Ecto neural progenitor cell (in vitro differentiated cells): ENCODE measurements at places on chromosomes 3 and 15.
A peak's percentile ranks its signal among the peaks of the same experiment; 100 is the strongest.

GRCh38 chr3:104032283-104032682, 1334.4 kb upstream of the ALCAM start:
- DNase-seq, result no peak

GRCh38 chr3:143576568-143577270, 271.5 kb downstream of the SLC9A9 start:
- DNase-seq, result no peak

DNA sequence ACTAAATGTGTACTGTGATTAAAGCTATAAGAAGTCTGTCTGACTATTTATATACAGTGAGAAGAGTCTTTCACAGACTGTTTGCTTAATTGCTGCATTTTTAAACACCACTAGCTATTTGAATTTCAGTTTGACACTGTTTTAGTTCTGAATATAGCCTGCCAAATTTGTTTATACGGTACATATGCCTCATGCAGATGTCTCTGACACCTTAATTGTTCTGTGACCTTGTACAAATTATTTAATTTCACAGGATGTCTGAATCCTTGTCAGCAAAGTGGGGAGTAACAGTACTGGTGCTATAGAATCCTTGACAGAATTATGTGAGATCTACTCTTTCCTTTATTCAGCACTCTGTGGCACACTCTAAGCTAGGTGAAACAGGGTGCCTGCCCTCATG, 125.5 kb downstream of the MBNL1 start:
- no peak for DNase-seq

DNA sequence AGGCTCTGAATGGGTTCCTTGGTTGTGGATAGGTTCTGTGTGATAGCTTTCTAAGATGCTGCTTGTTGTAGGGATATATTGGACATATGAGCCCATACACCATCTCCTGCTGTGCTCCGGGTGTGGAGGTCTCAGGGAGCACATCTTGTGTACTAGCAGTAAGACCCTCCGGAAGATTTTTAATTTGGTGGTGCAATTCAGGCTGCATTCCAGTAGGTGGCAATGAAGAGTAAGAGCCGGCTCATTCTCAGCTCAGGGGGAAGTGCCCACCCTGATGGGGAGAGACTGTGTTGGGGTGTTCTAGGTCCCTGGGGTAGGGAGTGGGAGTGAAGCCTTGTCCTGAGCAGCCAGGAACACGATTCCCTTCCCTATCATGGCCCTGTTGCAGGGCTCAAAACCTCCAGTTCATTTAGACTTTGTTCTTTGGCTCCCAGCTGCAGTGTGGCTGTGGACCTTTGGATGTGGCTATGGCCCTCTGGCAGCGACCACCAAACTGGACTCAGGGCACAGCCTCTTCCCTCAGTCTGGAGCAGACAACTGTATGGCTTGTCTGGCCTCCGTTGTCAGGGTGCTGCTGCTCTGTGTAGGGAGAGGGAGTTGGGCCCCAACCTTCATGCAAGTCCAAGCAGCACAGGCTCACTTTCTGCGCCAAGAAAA, 104.7 kb downstream of the UNC13C start:
- peak; percentile 49 for DNase-seq

- DNase-seq, result no peak
Measured at GRCh38 chr3:45090855-45091254, 55.3 kb downstream of the CDCP1 start.

DNA sequence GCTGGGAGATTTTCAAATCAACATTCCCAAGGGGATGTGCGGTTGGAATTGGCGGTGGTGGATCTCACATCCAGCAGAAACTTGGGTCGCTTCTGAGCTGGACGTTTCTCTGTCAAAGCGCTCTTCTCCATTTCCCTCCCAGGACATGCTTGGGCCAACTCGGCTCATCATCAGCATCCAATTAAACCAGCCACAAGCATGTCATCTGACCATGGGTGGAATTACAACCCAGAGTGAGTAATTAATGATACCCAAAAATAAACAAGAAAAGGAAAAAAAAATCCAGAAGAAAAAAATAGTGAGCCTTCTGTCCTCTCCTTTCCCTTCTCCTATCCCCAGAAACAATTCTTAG, 111.2 kb downstream of the XXYLT1 start:
- DNase-seq, result no peak

DNA sequence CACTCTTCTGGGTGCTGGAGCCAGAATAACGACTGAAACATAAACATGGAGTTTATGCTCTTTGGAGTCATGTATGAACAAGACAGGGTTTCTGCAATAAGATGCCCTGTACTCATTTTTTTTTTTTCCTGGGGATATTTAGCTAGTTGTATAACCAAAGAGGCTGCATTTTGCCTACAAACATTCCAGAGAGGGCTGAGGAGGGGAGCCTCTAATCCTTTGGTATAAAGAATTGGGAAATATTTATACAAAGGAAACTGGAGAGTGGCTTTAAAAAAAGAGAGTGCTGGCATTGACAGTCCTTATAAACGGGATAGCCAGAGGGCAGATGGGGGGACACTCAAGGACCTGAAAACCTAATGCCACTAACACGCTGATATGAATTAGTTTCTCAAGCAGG, 32.4 kb upstream of the GAP43 start:
- no peak for DNase-seq

DNA sequence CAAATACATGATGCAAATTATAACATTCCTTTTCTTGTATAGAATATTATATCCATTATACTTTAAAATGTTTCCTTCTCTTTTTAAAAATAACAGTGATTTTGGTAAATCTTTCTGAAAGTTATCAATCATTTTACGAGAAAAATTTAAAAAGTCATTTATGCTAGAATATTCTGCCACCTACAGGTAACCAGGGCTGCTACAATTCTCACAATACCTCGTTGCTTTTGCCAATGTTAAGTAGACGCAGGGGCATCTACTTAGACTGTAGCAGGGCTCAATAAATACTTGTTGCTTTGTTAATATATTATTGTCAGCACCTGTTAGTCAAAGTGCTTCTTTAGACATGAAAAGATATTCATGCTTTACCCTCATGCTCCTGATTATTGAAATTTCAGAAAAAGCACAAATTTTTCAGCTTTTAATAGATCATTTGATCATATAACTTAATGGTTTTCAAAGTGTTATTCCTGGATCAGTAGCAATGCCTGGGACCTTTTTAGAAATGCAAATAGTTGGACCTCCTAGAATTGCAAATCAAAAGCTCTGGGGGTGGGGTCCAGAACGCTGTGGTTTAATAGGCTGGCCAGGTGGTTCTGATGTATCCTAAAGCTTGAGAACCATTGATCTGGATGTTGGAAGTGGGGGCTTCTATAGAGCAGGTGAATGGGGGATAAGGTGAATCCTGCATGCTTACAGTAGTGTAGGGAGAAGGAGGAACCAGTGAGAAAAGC, 223.6 kb upstream of the PDZRN3 start:
- DNase-seq, result no peak

- DNase-seq, result no peak
Measured at GRCh38 chr15:32936283-32936918, 218.6 kb downstream of the GREM1 start.

DNA sequence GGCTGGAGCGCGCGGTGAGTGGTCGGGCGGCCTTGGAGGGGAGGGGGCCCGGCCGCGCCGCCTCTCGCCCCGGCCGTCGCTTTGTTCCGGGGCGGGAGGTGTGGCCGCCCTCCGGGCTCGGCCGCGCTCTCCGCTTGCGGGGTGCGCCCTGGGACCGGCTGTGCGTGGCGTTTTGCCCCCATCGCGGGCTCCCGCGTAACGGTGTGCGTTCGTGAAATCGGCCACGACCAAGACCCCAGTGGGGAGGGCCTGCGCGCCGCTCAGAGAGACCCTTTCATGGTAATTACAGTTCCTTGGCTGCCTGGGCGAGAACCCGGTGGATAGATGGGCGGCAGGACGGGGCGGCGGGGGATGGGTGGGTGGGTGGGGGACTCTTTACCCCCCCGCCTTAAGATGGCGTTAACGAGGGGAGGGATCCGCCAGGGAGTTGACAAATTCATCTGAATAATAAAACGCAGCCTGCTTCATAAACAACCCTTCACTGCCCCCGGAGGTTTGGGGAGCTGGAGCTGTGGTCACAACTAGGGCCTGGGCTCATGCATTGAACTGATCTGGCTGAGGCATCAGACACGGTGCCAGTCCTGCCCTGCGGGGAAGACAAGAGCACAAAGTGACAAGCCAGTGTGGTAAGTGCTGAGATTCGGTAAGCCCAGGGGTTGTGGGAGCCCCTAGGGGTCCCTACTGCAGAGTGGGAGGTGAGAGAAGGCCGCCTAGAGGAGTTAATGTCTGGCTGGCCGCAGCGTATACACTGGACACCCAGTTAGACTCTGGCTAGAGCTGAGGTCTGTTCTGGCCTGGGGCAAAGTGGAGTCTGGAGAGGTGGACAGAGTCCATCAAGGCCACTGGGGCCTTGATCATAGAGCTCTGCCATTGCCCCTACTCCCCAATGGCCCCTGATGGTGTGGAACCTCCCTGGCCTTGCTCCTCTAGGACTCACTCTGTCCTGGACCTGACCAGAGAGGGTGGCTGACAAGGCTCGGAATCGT, 668 bp downstream of the MRAS start:
- peak; percentile 67 for DNase-seq

DNA sequence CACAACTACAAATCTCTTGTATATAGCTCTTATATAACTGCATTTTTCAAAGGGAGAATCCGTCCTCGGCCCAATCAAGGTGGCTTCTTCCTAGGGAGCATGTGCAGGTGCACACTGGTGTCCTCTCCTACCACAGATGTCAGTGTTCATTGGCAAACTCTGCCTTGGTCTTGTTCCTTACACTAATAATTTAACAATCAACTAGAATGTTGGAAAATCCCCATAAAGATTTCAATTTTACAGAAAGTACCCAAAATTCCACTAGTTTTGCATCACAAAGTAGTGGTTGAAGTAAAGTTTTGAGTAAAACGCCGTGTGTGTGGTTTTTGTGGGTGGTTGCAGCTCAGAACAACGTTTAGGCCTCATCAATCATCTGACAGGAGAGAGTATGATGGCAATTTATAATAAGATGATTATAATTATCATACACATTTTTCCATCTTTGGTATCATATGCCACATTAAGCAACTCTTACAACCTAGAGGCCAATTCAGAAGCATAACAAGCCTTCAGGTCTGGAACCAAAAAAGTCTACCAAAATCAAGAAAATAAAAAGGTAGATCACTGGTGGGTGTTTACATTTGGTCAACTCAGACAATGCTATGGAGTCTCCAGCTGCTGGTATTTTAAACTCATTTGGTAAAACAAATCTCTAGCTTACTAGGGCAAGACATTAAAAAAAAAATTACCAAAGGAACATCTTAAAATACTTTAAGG, 128.9 kb upstream of the BHLHE40 start:
- no peak for DNase-seq

DNA sequence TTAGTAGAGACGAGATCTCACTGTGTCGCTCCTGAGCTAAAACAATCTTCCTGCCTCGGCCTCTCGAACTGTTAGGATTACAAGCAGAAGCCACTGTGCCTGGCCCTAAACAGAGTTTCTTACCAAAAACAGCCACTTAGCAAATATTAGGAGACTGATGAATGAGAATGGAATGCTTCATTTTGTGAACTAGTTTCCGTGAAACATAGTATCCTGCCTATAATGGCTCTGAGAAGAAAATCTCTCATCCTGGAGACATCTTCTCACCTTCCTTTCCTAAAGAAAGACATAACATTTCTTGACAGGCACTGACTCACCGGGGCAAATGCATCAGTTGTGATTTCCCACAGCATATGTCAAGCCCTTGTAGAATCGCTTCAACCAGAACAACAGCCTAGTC, 44.9 kb downstream of the GJD2 start:
- DNase-seq, result no peak

GRCh38 chr15:98217356-98217755, 256.9 kb downstream of the ARRDC4 start:
- no peak for DNase-seq

DNA sequence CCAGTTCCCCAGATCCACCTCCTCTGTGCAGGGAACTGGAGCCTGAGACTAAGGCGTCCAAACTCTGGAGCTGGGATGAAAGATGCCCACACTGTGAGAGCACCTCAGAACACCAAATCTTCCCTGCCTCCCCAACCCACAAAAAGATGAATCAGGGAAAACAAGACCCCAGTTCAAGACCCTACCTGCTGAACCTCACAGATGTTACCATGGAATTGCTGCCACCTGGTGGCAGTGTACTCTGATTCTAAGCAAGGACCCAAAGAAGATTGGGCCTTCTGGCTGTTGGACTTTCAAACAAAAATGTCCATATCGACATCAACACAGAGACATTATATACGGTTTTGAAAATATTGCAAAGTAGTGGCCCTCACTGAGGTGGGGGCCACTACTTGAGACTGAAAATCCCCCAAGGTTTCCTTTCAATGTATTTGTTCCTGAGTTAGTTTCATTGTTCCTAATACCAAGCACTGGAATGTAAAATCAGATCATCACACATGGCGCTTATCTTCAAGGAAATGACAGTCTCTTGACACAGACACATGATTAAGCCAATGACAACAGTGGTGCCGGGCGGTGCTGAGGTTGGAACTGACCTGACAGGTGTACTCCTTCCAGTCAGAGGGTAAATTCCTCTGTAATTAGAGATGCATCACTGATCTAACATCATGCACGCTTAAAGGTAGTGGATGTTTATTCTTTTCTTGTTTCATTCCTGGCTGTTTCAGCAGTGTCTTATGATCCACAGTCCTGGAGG, 67.6 kb downstream of the SLC6A11 start:
- DNase-seq, result no peak

DNA sequence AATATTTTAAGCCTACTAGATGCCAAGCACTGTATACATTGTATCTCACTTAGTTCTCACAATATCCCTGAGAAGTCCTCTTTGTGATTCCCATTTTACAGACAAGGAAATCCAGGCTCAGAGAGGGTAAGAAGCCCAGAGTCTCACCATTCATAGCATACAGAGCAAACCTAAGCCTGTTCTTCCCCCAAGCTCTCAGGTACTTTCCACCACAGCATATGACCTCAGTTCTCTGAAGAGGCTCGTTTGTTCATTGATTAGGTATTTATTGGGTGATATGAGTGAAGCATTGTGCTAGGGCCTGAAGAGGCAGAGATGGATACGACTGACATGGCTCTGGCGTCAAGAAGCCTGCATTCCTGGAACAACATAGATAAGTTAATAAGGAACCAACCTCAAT, 310.9 kb upstream of the UMPS start:
- DNase-seq, result no peak

DNA sequence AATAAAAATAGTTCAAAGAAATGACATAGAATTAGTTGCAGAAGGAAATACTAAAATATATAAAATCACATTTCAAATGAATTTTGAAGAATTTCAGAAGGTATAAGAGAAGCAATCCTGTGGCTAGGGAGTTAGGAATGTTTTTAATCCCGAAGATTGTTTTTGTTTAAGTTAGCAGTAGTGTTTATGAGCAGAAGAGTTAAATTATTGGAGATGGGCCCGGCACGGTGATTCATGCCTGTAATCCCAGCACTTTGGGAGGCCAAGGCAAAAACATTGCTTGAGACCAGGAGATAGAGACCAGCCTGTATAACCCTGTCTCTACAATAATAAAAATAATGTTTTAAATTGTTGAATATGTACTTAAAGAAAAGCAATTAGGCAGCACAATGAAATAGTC, 432.5 kb downstream of the MFSD1 start:
- no peak for DNase-seq
